ENCODE measurements at places on chromosomes 11 and 22.

- no peak for DNase-seq
These were observed 1.5 kb upstream of the CLDN5 start for GRCh38 chr22:19525666-19526065.

- DNase-seq = no peak
These were observed 178.3 kb downstream of the SNX19 start for GRCh38 chr11:130737866-130738431.

GRCh38 chr11:844693-845644 is 2.3 kb downstream of the TSPAN4 start:
- no peak for DNase-seq

- DNase-seq = no peak
These were observed 3.1 kb downstream of the EED start for GRCh38 chr11:86247608-86248007.

DNA sequence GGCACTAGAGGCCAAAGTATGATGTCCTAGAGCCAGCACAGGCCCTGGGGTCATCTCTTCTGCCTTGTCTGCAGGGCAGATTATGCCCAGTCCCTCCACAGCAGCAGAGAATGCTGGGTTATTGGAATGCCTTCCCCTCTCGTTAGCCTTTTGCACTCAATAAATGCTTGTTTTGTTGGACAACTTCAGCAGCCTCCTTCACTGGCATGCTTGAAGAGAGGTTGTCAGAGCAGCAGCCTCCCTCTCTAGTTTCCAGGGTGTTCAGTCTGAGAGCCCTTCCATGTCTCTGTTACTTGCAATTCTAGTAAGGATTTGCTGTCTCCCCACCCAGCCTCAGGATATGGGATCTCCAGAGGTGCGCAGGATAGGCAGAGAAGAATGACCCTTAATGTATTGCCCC is 82.9 kb downstream of the PKNOX2 start:
- no peak for DNase-seq

DNA sequence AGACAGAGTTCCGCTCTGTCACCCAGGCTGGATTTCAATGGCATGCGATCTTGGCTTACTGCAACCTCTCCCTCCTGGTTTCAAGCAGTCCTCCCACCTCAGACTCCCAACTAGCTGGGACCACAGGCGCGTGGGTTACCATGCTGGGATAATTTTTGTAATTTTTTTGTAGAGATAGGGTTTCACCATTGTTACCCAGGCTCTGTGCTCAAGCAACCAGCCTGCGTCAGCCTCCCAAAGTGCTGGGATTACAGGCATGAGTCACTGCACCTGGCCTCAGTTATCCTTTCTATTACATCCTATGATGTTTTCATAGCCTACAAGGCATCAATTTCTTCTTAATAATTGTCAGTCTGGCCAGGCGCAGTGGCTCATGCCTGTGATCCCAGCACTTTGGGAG is 36.5 kb downstream of the LRRC74B start:
- DNase-seq = no peak

GRCh38 chr11:65718531-65718930 is 2.1 kb downstream of the RNASEH2C start:
- DNase-seq = no peak

GRCh38 chr22:43782448-43782847 is 29.7 kb downstream of the EFCAB6 start:
- DNase-seq = no peak

DNA sequence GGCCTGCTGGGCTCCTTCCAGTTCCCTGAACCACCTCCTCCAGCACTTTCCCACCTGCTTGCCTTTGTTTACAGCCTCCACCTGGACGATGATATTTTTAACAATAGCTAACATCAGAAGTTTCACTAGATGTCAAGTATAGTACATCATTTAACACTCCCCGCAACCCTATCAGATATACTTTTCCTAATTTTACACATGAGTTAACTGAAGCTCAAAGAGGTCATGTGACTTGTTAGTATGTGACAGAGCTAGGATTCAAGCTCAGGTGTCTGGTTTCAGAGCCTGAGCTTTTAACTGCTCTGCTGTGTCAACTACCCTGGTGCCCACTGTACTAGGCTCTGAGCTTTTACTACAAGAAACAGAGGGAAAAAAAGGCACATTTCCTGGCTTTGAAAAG is 14.3 kb upstream of the HPX start:
- DNase-seq = no peak

DNA sequence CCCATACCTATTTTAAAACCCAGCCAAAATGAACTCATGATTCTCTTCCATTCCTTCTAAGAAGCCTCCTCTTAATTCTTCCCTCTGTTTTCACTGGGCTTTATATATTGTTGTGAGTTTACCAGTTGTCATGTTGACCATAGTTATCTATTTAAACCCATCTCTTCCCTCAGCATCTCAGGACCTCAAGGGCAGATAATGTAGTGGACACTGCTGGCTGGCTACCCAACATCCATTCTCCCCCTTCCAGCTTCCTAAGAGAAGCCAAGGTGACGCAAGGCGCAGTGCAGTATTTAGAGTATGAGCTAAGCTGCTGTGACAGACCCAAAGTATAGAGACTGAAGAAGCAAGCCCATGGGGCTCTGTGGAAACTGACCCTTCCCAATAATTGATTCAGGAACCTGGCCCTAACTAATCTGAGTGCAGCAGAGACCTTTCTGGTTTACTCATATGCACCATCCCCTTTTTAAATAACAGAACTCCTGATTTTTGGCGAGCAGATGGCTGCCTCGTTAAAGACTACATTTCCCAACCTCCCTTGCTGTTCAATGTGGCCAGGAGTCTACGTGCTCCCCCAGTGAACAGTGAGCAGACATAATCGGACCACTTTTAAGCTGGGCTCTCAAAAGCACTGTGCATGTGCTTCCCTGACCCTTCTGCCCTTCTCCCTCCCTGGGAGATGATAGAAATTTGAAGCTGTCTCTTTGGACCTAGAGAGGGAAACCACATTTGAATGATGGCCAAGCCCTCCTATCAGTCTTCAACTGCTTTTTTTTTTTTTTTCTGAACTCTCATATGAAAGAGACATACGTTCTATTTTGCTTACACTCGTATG is 28.1 kb upstream of the CREB3L1 start:
- no peak for DNase-seq

- peak; percentile 15 for DNase-seq
These were observed 40.8 kb downstream of the IGLL1 start for GRCh38 chr22:23539135-23539838.

GRCh38 chr22:29872989-29873388 is 10.0 kb upstream of the MTMR3 start:
- DNase-seq = no peak

DNA sequence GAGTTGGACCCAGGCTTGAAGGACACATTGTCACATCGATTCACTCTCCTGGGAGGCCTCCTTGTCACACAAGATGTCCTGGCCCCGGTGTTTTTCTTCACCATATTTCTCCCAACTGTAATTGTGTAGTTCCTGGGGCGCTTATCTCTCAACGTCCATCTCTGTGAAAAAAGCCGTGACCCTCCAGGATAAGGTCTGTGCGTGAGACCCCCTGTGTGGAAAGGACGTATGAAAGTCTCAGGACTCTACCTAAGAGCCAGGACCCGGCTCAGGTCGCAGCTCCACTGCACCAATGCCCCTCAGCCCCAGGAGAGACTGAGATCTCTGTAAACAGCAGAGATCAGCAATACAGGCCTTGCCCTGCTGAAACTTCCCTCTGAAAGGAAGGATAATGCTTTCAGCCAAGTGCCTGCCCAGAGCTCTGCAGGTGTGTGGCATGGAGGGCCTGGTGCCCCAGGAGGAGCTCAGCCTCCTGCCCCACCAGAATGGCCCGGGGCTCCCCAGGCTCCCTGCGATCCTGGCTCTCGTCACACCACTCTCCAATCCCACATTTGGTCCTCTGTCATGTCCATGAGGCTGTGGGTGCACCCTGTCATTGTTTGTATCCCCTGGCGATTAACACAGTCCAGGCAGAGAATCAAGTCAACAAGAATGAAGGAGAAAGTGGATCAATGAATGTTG is 119.2 kb upstream of the TMEM45B start:
- DNase-seq = no peak
